Hematopoietic multipotent progenitor cell treated with erythropoietin and hydrocortisone succinate and interleukin-3 and kit ligand, for 8 days (in vitro differentiated cells): ENCODE measurements at places on chromosomes 16 and 17.

DNA sequence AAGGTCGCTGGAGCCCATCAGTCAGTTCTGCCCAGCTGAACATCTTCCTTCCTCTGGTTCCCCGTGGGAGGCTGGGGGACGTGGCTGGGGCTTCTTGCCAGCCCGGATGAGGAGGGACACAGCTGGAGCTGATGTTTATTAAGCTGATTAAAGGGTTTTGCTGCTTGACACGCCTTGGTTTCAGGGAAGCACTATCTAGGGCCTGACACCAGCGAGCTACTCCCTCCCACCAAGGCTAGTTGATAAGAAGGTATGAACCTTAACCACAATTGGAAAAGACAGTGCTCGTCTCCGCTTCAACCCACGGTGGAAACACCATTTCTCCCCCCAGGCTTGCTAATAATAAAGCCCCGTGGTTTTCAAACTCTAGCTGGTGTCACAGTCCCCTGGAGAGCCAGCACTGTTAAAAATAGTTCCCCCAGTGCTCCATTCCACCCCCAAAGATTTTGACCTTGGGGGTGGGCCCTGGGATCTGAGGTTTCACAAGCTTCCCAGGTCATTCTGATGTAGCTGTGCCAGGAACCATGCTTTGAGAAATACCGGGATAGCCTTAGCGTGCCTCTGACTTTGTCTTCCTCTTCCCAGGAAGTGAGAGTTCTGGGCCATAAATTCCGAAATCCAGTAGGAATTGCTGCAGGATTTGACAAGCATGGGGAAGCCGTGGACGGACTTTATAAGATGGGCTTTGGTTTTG, 5.5 kb downstream of the DHODH start:
- DNase-seq, result peak; percentile 98

DNA sequence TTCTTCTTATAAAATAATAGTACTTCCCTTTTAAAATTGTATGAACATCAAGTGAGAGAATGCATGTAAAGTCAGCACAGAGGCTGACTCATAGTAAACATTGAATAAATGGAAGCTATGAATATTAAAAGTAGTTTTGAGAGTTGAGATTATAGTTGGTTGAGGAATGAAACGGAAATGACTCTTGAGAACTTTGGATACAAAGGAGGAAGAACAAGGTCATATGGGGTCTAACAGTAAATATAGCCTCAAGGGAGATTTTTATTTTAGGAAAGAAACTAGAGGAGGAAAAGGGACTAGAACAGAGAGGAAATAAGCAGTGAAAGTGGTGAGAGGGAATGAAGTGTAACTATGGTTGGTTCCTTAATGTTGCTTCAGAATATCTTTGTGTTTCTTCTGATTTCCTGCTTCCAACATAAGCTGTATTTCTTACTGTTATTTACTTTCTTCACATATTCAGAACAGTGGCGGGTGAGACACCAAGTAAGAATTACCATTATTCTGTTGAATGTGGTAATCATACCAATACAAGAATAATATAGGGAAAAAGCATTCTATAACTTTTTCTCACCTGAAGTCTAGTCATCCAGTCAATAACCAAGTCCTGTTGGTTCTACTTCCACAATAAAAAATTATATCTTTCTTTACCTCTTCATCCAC, 165.1 kb downstream of the CHD9 start:
- no peak for DNase-seq

DNA sequence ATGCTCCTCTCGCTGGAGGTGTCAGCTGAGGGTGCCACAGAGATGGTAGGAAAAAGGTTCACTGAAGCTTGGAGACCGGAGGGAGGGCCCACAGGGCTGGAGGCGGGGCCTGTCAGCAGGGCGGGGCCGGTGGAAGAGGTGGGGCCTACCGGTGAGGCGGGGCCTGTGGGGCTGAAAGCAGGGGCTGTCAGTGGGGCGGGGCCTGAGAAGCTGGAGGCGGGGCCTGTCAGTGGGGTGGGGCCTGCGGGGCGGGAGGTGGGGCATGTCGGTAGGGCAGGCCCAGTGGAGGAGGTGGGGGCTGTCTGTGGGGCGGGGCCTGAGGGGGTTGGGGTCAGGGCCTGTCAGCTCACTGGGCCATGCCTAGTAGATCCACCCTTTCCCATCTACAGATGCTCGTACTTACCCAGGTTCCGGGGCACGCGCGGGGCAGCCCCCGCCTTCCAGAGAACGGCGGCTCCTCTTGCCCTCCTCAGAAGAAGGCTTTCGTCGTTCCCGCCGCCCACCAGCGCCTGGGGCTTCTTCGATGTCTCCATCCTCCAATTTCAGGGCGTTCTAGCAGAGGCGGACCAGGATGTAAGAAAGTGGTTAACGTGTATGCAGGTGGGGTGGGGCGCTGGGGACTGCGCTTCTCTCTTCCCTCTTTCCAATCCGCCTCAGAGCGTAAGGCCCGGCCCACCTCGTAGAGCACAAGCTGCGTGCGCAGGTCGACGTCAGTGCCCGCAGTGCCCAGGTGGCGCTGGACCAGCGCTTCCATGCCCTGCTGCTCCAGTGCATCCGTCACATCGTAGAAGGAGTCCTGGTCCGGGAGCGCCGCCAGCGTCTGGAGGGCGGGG, 9.8 kb downstream of the TMEM208 start:
- DNase-seq, result peak; percentile 82

DNA sequence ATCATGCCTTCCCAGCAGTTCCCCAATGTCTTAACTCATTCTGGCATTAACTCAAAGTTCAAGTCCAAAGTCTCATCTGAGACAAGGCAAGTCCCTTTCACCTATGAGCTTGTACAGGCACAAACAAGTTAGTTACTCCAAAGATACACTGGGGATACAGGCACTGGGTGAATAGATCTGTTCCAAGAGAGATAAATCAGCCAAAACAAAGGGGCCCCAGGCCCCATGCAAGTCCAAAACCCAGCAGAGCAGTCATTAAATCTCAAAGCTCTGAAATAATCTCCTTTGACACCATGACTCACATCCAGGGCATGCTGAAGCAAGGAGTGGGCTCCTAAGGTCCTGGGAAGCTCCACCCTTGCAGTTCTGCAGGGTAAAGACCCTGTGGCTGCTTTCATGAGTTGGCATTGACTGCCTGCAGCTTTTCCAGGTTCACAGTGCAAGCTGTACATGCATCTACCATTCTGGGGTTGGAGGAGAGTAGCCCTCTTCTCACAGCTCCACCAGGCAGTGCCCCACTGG, 332.2 kb upstream of the KIF2B start:
- DNase-seq, result no peak

GRCh38 chr17:79806863-79807720, 10.2 kb upstream of the CBX8 start:
- DNase-seq, result no peak

DNA sequence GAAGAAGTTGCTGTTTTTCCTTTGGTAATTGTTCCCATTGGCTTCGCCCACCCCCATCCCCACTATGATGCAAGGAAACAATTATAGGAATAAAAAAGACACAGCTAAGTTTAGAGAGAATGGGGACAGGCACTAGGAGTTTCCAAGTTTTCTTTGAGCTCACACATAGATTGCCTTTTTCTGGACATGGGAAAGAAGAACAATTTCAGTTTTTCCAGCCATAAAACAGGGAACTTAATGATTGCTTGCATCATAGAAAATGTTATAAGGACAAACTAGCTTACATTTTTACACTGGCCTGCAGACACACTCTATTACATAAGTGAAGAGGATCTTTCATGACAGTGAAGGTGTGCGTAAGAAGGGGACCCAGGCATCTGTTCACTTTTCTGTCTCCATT, 142.3 kb upstream of the ZFHX3 start:
- DNase-seq, result no peak
